ENCODE measurements at places on chromosomes 5 and 9.

DNA sequence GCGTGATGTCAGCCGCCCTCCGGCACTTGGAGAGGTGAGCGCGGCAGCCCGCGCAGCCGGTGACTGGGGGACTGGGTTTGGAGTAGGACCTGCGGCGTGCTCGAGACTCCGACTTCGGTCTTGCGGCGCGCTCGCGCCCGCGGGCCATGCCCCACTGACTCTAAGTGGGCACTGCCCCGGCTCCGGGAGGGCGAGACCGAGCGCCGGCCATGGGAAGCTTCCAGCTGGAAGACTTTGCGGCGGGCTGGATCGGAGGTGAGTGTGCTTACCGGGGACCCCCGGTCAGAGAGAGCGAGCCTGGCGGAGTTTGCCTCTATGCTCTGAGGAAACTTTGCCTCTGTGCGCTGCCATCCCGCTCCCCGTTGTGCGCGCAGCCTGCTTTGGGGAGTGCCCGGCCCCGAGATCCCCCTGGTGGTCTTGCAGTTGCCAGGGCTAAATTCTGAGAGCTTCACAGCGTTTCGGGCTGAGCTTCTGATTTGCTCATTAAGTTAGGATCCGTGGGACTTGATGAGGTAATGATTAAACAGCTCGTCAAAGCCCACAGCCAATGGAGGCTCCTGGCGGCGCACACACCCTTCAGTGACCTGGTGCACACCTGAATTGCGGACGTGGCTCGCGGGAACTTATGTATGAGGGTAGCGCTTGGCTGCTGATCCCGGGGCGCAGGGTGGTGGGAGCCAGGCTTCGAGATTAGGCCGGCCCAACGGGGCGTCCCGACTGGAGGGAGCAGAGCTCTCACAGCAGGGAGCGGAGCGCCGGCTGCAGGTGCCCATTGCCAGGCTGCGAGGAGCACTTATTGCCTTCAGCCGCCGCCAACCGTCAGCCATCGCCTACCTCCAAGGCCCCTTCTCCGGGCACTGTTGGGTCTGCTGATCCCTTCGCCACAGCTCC is at the start of gene SLC25A48:
TSS of gene SLC25A48 (plus strand) at position 25 of the 891 bp plus-strand sequence. CDS start at position 210, 185 bp downstream.
- no peak for DNase-seq

GRCh38 chr5:132363431-132364112 is 5.9 kb upstream of the SLC22A5 start:
- DNase-seq: no peak

- DNase-seq: no peak
These were observed 210.5 kb downstream of the PJA2 start for GRCh38 chr5:109199289-109199688.

DNA sequence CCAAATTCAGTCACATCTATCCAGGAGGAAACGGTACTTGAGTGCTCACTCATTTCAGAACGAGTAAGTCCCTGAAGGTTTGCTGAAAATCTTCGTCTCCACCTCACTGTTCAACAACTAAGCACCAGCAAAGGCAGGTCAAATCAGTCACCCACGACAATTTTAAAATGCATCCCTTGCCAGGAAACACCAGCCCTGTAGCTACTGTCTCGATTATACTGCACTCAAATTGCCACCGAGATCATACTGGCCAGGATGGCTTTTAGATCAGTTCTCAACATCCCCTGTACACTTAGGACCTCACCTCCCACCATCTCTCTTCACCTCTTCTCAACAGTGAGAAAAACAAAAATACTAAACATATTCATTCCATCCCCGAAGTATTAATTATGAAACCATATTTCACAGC is 298.6 kb downstream of the AGTPBP1 start:
- DNase-seq: no peak

GRCh38 chr5:163658702-163659567 is 153.5 kb downstream of the MAT2B start:
- DNase-seq: no peak

GRCh38 chr9:77848897-77849296 is 182.7 kb downstream of the GNAQ start:
- no peak for DNase-seq

DNA sequence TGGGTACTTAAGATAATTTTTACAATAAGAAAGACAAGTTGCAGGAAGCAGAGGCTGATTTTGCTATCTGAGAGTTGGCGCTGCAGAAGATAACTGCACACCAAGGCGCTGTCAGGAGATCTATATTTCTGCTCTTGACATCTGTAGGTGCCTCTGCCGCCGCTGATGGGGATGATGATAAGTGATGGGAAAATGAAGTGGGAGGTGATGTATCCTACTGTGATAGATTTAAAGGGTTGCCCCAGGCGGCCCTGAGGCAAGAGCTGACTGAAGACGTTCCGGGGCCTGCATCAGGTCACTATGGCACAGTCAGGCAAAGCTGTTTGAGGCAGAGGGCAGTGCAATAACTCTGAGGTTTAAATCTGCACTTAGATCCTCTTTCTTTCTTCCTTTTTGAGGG is 78.1 kb downstream of the SNCAIP start:
- no peak for DNase-seq

GRCh38 chr9:133089271-133089671 is 27.5 kb downstream of the CEL start:
- DNase-seq: no peak

DNA sequence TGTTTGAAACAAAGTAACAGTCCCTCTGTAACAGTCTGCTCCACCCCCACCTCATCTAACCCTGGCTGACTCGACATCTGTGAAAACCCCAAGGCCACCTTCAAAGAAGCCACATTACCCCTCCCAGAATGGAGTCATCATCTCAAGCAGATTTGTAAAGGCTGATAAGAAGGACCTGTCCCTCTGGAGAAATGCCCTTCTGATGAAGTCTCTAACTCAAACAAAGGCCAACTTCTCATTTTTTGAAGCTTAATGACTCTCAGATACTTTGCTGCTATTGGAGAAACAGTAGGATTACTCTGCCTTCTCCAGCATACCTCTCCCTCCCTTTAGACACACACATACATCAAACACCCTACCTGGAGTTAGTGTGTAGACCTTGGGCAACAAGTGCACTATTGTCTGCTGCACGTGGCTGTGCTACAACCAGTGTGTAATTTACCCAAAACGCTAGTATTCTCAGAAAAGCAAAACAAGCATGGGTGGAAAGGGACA is 5.3 kb upstream of the SUSD1 start:
- no peak for DNase-seq

DNA sequence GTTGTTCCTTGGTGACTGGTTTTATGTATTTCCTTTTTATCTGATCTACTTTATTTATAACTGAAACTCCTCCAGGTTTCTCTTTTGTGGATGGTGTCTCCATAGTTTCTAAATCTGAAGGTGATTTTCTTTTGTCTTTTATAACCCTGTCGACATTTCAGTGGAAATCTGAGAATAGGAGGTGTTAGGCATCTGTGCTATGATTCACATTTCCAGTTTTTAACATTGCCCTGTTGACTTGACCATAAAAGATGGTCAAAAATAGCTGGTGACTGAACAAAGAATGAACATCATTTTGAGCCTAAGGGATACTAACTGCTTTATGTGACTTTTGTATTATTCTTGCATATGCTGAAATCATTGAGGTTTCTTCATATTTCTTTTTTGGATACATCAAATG is 190.5 kb downstream of the PCSK1 start:
- no peak for DNase-seq

- no peak for DNase-seq
These were observed 36.1 kb downstream of the HMCN2 start for GRCh38 chr9:130301483-130302286.

DNA sequence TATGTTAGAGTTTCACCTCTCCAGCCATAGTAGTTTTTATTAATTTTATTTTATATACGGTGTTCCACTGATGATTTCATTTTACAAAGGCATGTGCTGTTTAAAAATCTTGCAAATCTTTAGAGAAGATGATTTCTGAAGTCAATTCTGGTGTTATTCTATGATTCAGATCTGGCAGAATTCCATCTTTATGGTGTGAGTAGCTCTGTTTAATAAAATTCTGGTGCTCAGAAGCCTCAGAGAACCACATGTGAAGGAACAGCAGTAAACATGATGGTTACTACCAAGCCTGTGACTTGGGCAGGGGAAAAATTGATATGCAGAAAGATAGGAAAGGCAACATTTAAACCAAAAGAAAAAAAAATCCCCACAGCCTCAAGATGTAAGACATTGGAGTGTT is 299.7 kb downstream of the NPR3 start:
- no peak for DNase-seq

DNA sequence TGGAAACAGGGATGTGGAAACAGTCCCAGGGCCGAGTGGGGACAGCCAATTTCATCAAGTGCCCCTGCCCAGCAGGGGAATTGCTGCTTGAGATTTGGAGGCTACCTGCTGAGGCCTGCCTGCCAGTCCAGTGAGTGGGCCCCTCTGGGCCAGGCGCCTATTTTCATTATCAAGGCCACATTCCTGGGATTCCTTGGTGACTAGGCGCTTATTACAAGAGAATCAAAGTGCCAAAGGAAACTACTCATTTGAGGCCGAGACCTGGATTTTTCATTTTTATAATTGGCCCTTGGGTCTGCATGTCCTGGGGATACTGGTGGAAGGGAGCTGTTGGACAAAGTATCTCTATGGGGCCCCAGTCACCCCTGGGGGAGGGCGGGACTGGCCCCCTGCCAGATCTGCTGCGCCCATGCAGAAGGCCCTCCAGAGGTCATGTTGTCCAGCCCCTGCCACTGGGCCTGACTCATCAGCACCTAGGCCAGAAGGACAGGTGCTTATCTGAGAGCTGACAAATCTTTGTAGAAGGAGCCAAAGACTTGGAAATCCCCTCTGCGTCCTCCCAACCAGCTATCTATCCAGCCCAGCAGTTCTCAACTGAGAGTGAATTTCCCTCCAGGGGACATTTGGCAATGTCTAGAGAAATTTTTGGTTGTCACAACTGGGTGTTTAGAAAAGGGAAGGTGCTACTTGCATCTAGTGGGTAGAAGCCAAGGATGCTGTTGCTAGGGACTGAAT is 45.6 kb downstream of the FOXI1 start:
- no peak for DNase-seq

- DNase-seq: no peak
These were observed 353 bp downstream of the SH3PXD2B start for GRCh38 chr5:172453986-172454357.

GRCh38 chr5:101950019-101950418 is 346.1 kb downstream of the SLCO4C1 start:
- no peak for DNase-seq

DNA sequence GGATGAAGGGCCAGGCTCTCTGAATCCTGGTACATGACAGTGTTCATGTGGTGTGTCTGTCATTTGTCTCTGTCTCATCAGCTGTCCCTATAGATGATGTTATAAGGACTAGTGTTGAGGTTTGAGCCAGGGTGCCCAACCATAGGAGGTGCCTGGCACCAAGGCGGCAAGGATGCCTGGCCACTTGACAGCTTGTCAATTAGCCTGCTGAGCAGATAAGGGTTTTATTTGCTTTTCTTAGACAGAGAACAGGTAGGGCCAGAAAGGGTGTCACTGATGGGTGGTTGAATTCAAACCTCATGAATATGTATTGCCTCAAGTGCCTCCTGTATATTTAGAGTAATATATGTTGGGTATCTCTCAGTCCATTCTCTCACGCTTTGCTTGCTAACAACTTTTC is 30.1 kb upstream of the AUH start:
- no peak for DNase-seq

- no peak for DNase-seq
These were observed 11.1 kb downstream of the CXCL14 start for GRCh38 chr5:135567661-135568060.

GRCh38 chr9:111274737-111275136 is 55.3 kb downstream of the OR2K2 start:
- DNase-seq: no peak

DNA sequence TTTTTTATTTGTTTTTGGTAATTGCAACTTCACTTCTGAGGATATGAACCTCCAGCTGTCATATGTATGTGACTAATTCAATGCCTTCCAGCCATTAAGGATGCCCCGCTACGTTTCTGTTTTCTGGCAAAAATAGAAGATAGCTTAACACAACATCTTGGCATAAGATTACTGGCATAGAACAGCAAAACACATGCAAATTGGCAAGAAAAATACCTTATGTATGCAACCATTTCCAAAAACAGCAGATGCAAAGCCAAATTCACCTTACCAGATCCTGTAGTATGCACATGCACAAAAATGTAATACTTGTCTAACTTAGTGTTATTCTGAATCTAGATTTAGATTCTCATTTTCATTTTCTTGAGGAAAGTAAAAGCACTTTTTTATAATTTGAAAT is 461.1 kb upstream of the CYLC2 start:
- DNase-seq: no peak

GRCh38 chr9:114096041-114096511 is 3.0 kb downstream of the KIF12 start:
- DNase-seq: no peak

- no peak for DNase-seq
These were observed 9.9 kb upstream of the GRHPR start for GRCh38 chr9:37412431-37413151.

- DNase-seq: no peak
These were observed 4.5 kb downstream of the SLC12A7 start for GRCh38 chr5:1107167-1108022.

DNA sequence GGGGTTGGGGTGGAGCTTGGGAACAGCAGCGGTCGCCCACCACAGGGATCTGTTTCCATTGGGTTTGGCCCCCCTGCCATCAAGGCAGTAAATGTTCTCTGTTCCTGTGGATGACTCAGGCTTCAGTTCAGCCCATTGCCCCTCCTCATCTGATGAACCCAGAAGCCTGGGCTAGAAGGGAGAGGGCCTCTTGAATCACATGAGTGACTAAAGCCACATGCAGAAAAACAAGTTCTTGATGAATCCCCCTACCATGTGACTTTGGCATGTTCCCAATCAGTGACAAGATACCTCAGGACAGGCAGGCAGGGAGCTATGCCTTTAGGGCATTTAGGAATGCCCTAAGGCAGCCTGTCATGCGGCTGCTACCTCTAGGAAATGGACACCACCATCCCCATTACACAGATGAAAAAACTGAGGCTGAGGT is 2.5 kb downstream of the SH3PXD2B start:
- no peak for DNase-seq

DNA sequence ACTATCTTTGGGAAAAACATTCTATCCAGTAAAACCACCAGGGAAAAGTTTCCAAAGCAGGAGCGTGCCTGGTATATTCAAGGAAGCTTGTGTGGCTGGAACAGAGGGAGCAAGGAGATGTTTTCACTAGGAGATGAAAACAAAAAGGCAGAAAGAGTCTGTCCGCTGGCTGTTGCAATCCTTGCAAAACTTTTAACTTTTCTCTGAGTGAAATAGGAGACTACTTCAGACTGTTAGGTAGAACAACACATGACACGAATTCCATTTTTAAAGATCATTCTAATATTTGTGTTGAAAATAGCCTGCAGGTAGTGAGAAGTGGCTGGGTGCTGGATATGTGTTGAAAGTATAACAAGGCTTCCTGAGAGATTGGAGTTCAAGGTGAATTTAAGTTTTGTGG is 69.5 kb downstream of the PRR16 start:
- DNase-seq: no peak

All from stimulated activated CD4-positive, alpha-beta T cell treated with anti-CD3 and anti-CD28 coated beads, Interleukin-15, amount 100 ng/mL, for 1 hour (primary cell).